ENCODE measurements at places on chromosomes 5 and 9.

DNA sequence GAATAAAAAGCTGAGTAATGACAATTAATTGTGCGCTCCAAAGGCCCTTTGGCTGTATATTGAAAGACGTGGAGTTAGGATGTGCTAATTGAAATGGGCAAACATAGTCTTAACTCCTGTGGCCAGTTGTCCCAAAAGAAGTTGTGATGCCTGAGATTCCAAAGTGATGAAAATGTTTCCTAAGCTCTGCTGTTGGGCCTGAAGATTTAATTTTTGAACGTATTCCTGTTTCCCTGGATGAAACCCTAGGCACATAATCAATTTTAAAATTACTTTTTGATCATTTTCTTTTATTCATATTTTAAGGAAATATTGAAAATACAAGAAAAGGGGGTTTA lies 87.9 kb downstream of the PRDM6 start:
- DNase-seq = no peak

GRCh38 chr5:69048230-69048629 lies 45.6 kb upstream of the SLC30A5 start:
- DNase-seq = no peak

DNA sequence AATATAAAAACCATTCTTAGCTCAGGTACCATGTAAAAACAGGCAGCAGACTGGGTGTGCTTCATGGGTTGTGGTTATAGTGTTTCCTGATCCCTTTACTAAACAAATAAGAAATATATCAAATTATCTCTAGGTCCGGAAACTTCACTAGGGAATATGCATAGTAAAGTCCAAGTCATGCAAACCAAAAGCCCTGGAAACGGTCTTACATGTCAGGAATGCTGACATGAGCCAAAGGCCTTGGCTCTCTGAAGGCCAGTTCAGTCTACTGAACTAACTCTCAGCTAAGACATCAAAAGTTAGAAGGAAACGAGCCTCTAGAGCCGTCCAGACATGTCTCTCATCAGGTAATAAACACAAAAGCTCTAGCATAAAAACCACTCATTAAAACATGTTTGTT lies 778.9 kb upstream of the ZNF608 start:
- DNase-seq = no peak

GRCh38 chr9:127866535-127866934 lies 10.9 kb downstream of the AK1 start:
- no peak for DNase-seq

GRCh38 chr5:128844354-128844923 lies 120.8 kb upstream of the SLC27A6 start:
- DNase-seq = no peak

DNA sequence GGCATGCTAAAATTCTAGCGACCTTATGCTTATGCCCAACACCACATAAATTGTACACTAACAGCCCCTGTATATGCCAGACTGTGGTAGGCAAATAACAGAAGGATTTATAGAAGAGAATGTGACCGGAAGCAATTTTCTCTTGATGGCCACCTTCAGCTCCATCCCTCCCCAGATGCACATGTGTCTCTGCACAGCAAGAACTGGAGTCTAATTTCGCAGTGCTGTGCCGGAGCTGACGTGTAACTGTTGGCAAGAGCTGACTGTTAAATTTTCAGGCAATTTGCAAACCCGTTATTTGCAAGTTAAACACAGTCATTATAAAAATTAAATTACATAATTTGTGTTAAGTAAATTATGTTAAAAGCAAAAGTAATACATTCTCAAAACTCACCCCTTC lies 48.4 kb downstream of the PCA3 start:
- no peak for DNase-seq

DNA sequence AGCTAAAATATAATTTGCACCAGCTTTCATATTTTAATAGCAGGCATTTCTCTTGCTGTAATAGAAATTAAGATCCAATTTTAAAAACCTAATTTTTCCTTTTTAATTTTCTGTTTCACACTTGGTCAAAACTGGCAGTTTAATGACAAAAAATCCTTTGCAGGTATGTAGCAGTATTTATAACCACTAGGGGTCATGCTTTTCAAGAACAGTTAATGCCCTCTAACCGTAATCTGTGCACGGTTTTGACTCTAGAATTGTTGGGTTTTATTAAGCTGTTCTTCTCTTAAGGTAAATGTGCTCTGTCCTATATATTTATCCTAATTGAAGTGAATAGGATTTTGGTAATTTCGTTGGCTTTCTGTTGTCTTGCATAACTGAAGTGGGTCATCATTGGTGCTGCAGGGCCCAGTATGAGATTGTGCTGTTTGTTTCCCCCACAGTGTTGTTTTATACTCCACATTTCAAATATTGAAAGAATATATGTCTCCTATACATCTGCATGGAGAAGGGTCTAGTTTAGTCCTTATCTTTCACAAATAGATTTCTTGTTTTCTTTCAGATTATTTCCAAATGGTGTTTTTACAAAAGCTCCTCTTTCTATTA lies 107.4 kb downstream of the SCAMP1 start:
- DNase-seq = no peak

DNA sequence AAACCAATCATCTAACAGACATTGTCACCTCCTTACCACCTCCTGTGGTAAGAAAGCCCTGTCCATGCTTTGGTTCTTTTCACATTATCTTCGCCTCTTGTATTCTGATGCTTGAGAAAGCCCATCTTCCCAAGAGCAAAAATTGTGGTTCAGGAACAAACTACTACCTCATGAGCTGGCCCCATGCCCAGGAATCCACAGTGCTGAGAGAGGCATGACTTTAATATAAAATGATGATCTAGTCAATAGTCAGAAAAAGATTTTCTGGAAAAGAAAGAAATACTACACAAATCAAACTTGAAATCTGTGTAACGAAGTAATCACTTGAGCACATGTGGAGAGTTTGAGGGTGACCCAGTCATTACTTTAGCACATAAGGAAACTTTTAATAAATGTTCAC lies 94.7 kb downstream of the FGF10 start:
- DNase-seq = no peak

- DNase-seq = no peak
These were observed 1.1 kb downstream of the GNPDA1 start for GRCh38 chr5:142011572-142012185.

- DNase-seq = no peak
These were observed 13.4 kb upstream of the SLC2A6 start for GRCh38 chr9:133492061-133493021.

GRCh38 chr5:15103864-15104263 lies 232.3 kb upstream of the ANKH start:
- DNase-seq = no peak

GRCh38 chr9:121718084-121718483 lies 66.7 kb downstream of the DAB2IP start:
- no peak for DNase-seq

GRCh38 chr5:137501846-137502406 lies 2.8 kb upstream of the SPOCK1 start:
- DNase-seq = no peak

DNA sequence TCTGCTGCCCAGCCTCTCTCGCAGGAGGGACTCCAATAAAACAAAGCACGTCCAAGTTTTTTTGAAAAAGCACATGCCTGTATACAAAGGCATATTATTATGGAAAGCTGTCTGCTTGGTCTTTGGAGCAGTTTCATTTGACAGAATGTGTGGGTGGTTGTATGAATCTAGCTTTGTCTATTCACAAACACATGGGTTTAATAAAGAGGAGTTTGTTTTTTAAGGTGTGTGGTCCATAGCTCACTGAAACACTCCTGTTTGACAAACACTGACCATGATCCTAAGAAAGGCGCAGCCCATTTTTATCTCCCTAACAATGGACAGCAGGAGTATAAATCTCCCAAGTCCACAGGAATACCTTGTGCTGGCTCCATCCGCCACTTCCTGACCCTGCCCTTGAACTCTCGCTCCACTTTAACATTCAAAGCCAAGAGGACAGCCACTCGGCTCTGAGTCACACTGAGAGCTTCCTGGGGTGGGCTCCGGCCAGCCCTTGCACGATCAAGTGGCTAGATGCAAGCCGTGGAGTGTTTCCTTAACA lies 371.9 kb downstream of the EBF1 start:
- DNase-seq = no peak

GRCh38 chr5:90897618-90898017 lies 339.0 kb downstream of the ADGRV1 start:
- DNase-seq = no peak

GRCh38 chr5:3324421-3325101 lies 271.1 kb upstream of the IRX1 start:
- no peak for DNase-seq

DNA sequence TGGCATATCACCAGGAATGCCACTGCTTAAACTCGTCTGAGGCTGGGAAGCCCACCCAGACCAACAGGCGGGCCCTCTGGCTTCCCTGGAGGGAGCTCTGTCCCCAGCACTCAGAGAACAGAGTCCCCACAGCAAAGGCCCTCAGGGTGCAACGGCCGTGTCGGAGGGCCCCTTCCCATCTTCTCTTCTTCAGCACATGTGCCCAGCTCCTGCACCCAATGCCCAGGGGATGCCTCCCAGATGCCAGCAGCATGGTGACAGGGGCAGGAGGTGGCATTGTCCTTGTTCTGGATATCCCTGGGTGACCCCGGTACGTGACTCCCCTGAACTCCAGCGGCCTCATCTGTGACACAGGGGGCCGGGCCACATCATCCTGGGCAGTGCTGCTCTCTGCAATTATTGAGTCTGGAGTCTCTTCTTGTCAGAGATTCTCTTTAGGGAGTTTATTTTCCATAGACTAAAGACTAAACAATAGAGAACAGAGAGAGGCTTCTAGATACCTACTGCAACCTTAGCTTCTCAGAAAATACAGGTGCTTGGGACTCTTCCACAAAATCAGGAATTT lies 13.6 kb upstream of the OLFM1 start:
- no peak for DNase-seq

GRCh38 chr9:35114840-35115628 lies 628 bp downstream of the ATOSB start:
- peak; percentile 35 for DNase-seq

DNA sequence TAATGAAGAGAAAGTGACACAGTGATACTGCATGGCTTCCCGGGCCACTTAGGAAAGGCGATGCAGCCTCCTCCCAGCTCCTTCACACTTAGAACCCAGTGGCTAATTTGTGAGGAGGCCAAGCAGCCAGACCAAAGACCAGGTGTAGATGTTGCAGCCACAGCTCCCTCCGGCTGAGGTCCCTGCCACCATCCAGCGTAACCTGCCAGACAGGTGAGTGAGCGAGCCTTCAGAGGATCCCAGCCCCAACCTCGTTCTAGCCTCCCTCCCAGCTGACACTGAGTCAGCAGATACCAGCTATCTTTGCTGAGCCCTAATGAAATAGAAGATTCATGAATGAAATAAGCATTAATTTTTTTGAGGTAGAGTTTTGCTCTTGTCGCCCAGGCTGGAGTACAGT lies 59.7 kb downstream of the COL23A1 start:
- DNase-seq = no peak

- no peak for DNase-seq
These were observed 1752.6 kb upstream of the C9orf72 start for GRCh38 chr9:29325894-29326293.

GRCh38 chr5:74056789-74057164 lies 430.8 kb downstream of the ARHGEF28 start:
- no peak for DNase-seq

GRCh38 chr9:103798620-103799019 lies 295.5 kb upstream of the SMC2 start:
- DNase-seq = no peak

GRCh38 chr5:1834022-1834551 lies 32.9 kb downstream of the NDUFS6 start:
- DNase-seq = no peak

DNA sequence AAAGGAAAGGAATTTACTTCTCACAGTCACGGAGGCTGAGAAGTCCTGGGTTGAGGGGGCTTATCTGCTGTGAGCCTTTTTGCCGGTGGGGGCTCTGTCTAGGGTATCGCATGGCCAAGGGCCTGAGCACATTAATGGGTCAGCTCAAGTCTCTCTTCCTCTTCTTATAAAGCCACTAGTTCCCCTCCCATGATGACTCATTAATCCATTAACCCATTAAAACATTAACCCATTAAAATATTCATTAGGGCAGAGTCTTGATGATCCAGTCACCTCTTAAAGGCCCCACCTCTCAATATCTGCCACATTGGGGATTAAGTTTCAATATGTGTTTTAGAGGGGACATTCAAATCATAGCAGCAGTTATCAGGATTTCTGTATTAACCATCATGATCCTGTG lies 406.3 kb downstream of the SPOCK1 start:
- DNase-seq = no peak

GRCh38 chr5:60243713-60244112 lies 350.2 kb upstream of the PDE4D start:
- no peak for DNase-seq

- no peak for DNase-seq
These were observed 38.4 kb downstream of the PPP1R2B start for GRCh38 chr5:156888520-156888919.

DNA sequence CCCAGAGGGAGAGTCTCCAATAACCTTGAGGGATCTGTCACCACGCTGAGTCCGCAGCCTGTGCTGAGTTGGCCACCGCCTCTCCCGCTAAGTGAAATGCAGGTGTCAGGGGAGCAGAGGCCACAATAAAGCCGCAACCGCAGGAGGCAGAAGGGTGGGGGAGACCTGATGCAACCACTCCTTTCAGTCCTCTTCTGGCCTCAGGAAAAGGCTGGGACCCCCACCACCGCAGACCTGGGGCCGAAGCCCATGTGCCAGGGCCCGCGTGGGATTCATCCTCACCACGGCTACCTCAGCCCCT lies 576 bp downstream of the MAP1B start:
- no peak for DNase-seq

DNA sequence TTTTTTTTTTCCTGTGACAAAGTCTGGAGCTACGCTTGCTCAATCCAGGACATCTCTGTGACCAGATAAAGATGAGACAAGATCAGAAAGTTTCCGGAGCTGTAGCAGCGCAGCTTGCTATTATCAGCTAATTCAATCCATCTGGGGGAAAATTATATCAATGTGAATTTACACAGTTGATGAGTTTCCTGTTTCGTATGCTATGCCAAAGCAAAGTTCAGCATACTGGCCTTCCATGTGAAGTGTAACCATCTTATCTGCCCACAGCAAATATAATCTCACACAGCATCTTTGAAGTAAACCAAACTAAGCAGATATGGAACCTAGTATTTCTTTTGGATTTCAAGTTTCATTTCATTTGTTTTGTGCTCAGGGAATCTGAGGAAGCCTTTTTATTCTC lies 1767.7 kb downstream of the EFNA5 start:
- no peak for DNase-seq

GRCh38 chr5:60765019-60765709 lies 65.2 kb upstream of the DEPDC1B start:
- DNase-seq = no peak

GRCh38 chr5:98933445-98934072 lies 4.8 kb upstream of the CHD1 start:
- DNase-seq = peak; percentile 67

GRCh38 chr9:90894986-90895687 lies 93.5 kb downstream of the SYK start:
- no peak for DNase-seq
